ENCODE measurements at places on chromosomes 11 and 22.
A peak's percentile ranks its signal among the peaks of the same experiment; 100 is the strongest.

DNA sequence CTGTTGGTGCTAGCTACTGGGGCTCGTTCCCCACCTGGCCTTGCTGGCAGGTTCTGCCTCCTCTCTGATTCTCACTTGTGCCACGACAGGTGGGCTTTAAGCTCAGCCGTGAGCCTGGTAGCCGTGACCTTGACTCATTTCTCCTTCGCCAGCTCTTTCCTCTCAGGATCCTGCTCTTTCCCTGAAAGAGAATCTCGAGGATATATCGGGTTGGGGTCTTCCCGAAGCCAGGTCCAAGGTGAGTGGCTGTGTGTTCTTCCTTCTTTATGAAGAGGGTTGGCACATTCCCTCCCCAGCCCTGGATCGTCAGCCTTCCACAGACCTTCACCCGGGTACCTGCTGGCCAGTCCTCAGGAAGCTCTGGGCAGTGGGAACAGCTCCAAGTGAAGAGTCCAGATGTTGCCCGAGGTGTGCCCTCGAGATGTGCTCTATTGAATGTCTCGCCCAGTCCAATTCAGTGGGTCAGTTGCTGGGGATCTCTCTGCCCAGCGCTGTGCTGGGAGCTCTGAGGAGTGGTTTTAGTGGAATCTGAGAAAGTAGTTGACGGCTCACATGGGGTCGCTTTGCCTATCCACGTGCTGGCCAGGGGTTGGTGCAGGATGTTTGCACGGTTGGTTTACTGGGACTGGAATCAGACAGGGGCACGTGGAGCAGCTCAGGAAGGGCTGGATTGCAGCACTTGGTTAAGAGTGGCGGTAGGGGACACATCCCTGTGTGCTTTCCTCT lies 1.4 kb downstream of the ZNF74 start:
- H3K27ac ChIP-seq, result no peak overlapping the region
- no peaks in the 10 kb centered on the region for H3K27me3 ChIP-seq
- no peak overlapping the region for H3K4me3 ChIP-seq
- H3K36me3 ChIP-seq, result no peaks in the 10 kb centered on the region
- H3K4me1 ChIP-seq, result peaks cover 7% of the 10 kb centered on the region
- no peak for DNase-seq

DNA sequence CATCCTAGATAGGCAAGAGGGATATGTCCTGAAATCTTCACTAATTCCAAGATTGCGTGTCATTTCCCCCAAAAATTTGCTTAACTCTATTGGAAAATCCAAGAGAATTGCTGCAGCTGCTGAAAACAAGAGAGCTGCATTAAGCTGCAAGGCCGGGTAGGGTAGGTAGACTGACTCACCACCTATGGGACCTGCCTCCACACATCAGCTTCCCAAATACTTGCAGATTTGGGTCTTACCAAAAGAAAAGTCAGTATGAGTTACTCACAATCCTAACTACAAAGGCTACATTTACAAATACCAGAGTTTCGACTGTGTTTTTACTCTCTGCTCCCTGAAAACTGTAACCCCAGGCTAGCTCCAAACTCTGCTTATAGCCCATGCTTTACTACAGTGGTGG lies 142.5 kb upstream of the TEAD1 start:
- H3K27ac ChIP-seq, result no peak overlapping the region

GRCh38 chr11:69707176-69707575 lies 3.4 kb upstream of the FGF19 start:
- no peak overlapping the region for H3K4me3 ChIP-seq
- no peaks in the 10 kb centered on the region for H3K4me1 ChIP-seq
- H3K27ac ChIP-seq, result no peak overlapping the region
- H3K36me3 ChIP-seq, result no peaks in the 10 kb centered on the region

DNA sequence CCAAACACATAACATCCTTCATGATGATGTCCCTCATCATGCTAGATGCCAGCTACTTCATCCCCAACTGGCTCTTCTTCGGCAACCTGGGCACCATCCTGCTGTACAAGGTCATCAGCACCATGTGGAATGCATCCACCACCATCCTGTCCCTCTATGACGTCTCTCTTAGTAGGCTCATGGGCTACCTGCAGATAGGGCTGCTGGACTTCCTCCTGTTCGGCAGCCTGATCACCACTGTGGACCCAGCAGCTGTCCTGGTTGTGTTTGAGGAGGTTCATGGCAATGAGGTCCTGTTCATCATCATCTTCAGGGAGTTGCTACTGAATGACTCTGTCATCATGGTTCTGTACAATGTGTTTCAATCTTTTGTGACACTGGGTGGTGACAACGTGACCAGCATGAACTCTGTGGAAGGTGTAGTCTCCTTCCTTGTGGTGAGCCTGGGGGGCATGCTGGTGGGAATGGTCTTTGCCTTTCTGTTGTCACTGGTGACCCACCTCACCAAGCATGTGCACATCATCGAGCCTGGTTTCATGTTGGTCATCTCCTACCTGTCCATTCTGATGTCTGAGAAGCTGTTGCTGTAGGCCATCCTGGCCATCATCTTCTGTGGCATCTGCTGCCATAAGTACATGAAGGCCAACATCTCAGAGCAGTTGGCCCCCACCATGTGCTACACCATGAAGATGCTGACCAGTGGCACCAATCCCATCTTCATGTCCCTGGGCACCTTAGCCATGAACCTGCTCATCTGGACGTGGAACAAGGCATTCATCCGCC lies 120.7 kb upstream of the SERPIND1 start:
- H3K4me3 ChIP-seq, result no peak overlapping the region
- H3K36me3 ChIP-seq, result no peaks in the 10 kb centered on the region
- H3K4me1 ChIP-seq, result no peaks in the 10 kb centered on the region

DNA sequence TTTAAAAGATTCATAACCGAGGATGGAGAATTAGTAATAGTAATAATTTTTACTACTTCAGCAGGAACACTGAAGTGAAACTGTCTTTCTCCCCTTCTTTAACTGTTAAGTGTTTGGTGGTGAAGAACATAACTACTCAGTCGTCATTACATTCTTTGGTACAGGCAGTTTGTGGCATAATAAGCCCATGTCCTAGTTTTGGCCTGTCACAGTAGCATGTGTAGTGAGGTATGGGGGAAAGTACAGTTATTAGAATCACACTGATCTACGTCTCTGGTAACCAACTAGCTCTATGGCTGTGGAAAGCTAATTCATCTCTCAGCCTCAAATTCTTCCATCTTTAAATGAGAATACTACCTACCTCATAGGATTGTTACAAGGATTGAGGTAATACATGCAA lies 71.8 kb downstream of the RBFOX2 start:
- H3K36me3 ChIP-seq, result no peaks in the 10 kb centered on the region
- no peak overlapping the region for H3K4me3 ChIP-seq
- no peak overlapping the region for H3K27ac ChIP-seq
- H3K4me1 ChIP-seq, result peaks cover 2% of the 10 kb centered on the region
- no peaks in the 10 kb centered on the region for H3K27me3 ChIP-seq

DNA sequence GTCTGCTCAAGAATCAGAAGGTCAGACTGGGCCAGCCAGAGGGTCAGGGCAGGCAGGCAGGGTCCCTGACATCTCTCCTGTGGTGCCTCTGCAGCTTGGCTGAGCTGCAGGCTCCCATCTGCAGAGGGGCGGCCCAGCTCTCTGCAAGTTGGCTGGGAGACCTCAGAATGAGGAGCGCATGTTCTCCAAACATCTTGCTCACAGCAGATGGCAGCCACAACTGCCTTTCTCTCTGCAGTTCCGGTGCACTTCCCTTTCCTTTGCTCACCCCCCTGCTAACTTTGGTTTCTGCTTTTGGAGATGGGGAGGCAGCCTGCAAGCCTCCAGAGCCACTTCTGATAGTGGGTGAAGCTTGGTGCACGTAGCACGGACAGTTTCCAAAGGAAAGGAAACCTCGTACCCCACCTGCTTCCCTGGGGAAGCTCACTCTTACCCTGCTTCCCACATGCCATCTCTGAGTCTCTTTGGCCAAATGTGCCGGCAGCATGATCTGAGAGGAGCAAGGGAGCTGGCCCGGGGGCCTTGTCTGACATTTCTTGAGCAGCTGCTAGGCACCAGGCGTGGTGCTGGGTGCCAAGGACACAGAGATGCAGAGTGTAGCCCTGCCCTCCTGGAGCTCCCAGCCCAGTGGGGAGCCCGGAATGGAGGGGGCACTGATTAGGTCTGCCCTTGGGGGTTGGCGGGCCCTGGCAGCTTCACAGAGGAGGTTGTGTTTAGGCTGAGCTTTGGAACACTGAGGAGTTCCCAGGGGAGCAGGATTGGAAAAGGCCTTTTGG lies 18.2 kb downstream of the DAGLA start:
- H3K4me3 ChIP-seq, result no peak overlapping the region
- H3K4me1 ChIP-seq, result peaks cover 11% of the 10 kb centered on the region
- H3K27ac ChIP-seq, result no peak overlapping the region
- DNase-seq, result no peak
- no peaks in the 10 kb centered on the region for H3K36me3 ChIP-seq

- no peak overlapping the region for H3K27ac ChIP-seq
- peaks cover 6% of the 10 kb centered on the region for H3K4me1 ChIP-seq
- DNase-seq, result no peak
These were observed 293.8 kb downstream of the BUD13 start for GRCh38 chr11:116478669-116479668.

- no peak overlapping the region for H3K4me3 ChIP-seq
- peaks cover 6% of the 10 kb centered on the region for H3K36me3 ChIP-seq
- DNase-seq, result no peak
- no peak overlapping the region for H3K27ac ChIP-seq
- H3K27me3 ChIP-seq, result no peaks in the 10 kb centered on the region
These were observed 65.4 kb downstream of the PPP6R3 start for GRCh38 chr11:68525930-68526329.

- no peak for DNase-seq
These were observed 1.3 kb downstream of the STX3 start for GRCh38 chr11:59756558-59756840.

GRCh38 chr22:36977947-36978660 lies 41.1 kb downstream of the TST start:
- H3K27me3 ChIP-seq, result no peaks in the 10 kb centered on the region
- no peak overlapping the region for H3K4me3 ChIP-seq
- no peak overlapping the region for H3K27ac ChIP-seq
- H3K4me1 ChIP-seq, result no peaks in the 10 kb centered on the region
- peak; percentile 85 for DNase-seq

GRCh38 chr22:43207849-43208702 lies 21.1 kb upstream of the TTLL12 start:
- no peak overlapping the region for H3K27ac ChIP-seq
- no peaks in the 10 kb centered on the region for H3K27me3 ChIP-seq
- H3K4me1 ChIP-seq, result peaks cover under 1% of the 10 kb centered on the region
- DNase-seq, result no peak

Measured in mesendoderm (in vitro differentiated cells).